Femur (tissue), 1 donor: ENCODE measurements at places on chromosomes 16 and 17.
A peak's percentile ranks its signal among the peaks of the same experiment; 100 is the strongest.

GRCh38 chr16:54287131-54288029 lies 793 bp upstream of the IRX3 start:
- DNase-seq, result no peak

DNA sequence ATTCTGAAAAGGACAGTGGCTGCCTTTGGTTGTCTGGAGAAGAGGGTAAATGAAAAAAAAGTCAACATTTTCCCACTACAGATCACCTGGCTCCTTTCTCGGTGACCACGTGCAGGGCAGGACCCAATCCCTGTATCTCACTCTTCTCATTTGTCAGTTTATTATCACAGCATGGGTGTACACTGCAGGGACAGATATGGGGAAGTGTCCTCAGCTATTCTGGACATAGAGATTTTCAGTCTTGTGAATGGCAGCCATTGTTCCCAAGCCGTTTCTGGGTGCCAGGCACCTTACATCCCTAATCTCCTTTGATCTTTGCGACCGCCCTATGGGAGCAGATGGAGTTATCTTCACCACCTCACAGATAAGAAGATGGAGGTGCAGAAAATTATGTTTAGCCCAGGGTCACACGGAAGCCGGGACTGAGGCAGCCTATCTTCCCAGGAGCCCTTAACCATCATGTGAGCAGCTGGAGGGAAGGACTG lies 7.2 kb downstream of the ADORA2B start:
- no peak for DNase-seq

DNA sequence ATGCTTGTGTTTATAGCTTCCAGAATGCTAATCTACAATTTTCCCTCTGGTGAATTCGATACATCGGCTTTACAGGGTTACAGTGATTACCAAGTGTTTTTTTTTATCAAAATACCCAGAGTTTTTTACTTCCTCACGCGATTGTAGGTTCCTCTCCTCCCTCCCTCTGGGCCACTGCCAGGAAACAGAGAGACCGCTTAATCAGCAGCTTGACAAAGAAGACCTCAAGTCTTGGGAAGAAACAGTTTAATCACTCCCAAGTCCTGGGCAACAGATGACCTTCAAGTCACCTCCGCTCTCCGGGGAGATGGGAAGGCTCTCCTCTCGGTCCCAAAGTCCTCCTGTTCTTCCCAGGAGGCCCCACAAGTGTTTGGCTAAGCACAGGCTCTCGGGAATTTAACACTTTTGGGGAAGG lies 23.5 kb downstream of the SMTNL2 start:
- peak; percentile 82 for DNase-seq

GRCh38 chr17:35068249-35068648 lies 4.7 kb upstream of the RFFL start:
- DNase-seq, result no peak

DNA sequence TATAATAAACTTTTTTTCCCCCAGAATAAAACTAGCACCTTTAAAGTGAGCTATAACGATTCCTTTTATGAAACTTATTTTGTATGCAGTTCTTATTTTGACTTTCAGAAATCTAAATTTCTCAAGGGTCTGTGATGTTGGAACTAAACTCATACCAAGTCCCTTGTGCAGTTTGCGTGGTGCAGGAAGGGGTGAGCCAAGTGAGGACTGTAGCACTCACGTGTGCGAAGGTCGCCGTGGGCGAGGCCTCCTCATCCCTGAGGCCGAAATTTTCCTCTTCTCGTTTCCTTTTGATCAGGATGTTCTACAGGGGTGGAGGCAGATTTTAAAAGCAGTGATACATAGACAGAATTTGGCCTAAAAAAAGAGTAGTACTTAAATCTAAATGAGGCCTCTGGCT lies 73.7 kb downstream of the RPTOR start:
- DNase-seq, result no peak

DNA sequence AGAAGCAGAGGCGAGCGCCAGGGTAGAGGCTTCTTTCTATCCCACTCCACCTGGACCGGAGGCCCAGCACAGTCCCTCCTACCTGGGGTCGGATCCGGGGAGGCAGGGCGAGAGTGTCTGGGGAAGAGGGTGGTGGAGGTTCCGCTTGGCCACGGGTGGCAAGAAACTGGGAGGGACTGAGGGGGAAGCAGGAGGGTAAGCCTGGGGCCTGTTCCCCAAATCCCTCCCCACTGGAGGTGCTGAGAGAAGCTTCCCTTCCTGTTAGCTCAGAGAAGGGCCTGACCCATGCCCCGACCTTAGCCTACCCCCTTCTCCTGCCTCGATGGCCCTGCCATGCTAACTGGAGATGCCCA lies 1.8 kb upstream of the TPPP3 start:
- no peak for DNase-seq

- no peak for DNase-seq
Measured at GRCh38 chr16:14495213-14496046, 134.6 kb downstream of the PARN start.

GRCh38 chr17:28328325-28328724 lies 6.9 kb downstream of the IFT20 start:
- no peak for DNase-seq

- DNase-seq, result no peak
Measured at GRCh38 chr17:2894782-2895181, 98.5 kb downstream of the RAP1GAP2 start.

GRCh38 chr17:49132317-49132698 lies 261 bp upstream of the B4GALNT2 start:
- no peak for DNase-seq

- DNase-seq, result no peak
Measured at GRCh38 chr17:56851008-56851407, 17.1 kb downstream of the DGKE start.

GRCh38 chr17:66627985-66628384 lies 206.9 kb upstream of the CACNG5 start:
- no peak for DNase-seq

DNA sequence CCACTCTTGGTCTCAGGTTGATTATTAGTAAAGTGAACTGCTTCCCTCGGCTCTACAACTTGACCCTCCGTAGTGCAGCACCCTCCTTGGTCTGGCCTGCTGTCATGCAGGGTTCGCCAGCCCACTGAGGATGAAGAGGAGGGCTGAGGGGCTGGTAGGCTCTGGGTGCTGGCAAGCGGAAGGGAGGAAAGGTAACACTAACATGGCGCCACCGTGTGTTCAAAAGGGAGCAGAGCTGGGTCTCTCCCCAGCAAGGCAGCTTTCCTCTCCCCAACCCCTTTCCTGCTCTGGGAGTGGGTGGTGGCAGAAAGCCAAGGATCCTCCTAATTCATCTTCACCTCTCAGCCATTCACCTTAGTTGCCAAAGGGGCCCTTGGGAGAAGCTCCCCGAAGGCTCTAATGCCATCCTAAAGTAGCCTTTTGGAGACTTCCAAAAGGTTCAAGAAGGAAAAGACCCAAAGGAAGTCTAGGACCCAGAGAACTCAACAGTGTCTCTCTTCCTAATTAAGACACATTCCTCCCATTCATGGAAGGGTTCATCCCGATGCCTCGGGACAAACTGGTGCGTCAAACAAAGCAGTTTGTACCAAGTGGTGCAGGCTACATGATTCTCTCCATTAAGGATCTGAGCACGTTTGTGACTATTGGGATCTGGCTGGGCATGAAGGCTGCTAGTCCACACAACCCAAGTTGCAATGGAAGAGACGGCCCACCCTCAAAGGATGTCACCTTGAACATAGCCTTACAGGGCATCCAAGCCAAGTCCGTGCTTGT lies 90.8 kb upstream of the TOB1 start:
- DNase-seq, result peak; percentile 75
